ENCODE measurements at places on chromosomes 11 and 22.

- no peak for DNase-seq
These were observed 312.6 kb downstream of the C11orf87 start for GRCh38 chr11:109734566-109734965.

DNA sequence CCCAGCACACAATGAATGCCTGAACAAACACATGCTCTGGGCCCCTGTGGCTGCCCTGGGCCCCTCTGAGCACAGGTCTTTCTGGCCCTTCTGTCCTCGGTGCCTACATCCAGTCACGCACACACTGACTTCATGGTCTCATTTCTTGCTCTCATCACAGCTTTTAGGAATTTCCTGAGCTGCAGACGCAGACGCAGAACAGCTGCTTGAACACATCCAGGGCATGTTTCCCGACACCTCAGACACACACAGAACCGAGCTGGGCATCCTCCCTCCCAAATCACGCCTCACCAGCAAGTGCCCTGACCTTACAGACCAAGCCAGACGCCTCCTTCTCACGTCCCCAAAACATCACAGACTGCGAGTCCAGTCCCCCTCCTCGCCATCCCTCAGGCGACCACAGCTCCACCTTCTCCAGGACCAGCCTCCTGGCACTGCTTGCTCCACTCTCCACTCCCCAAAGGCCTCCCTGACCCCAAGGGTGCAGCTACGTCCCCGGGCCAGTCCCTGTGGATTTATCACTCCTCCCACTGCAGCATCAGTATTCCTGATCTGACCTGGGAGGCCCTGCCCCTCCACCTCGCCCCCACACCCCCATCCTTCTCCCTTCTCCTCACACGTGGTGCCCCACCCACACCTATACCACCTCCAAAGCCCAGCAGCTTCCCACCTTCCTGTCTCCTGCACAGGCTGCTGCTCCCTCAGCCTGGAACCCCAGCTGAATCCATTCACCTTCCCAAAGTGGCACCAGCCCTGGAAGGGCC, 12.9 kb downstream of the SIRT3 start:
- no peak for DNase-seq

DNA sequence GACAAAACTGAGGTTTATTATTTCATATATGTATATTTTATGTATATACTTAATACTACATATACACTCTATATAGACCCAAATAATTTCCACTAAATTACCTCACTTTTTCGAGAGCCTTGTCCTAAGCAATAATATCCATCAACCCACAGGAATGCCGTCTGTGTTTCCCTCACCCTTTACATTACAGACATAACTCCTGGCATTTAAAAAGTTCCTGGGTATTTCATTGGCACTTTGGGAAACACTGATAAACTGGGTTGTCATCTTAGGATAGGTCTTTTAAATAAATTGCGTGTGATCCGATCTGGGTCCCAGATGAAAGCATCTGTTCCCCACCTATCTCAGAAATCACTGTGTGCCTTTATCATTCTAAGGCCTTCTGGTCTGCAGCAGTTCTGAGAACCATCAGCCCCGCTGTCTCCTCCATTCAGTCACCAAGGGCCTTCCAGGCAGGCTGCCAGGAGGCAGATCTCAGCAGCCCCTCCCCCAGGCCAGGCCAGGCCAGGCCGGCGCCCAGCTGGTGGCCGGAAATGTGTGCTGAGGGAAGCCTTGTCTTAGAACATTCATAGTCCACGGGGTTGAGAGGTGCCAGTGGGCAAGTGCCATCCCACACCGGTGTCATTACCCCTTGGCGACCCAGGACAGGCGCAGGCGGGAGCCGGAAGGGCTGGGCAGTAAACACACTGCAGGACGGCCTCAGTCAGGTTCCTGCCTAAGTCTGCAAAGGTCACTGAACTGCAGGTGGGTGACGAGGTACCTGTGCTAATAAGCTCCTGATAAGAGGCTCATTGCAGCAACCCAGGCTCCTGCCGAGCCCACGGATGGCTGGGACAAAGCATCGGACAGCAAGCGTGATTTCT, 3.3 kb downstream of the FGF19 start:
- DNase-seq = no peak

GRCh38 chr11:109641549-109641948, 219.6 kb downstream of the C11orf87 start:
- no peak for DNase-seq

GRCh38 chr11:57276971-57277675, 40.1 kb upstream of the APLNR start:
- DNase-seq = no peak

GRCh38 chr11:65851083-65851579, 6.8 kb downstream of the CFL1 start:
- no peak for DNase-seq

GRCh38 chr11:107696140-107696539, 15.7 kb downstream of the SLN start:
- DNase-seq = no peak

- peak; percentile 50 for DNase-seq
These were observed at the start of gene MAJIN for GRCh38 chr11:64971421-64972233. MAJIN (minus strand) TSS chr11:64972108; CDS start chr11:64959405, 12,703 bp downstream.

GRCh38 chr11:78902771-78903507, 328.3 kb upstream of the NARS2 start:
- no peak for DNase-seq

DNA sequence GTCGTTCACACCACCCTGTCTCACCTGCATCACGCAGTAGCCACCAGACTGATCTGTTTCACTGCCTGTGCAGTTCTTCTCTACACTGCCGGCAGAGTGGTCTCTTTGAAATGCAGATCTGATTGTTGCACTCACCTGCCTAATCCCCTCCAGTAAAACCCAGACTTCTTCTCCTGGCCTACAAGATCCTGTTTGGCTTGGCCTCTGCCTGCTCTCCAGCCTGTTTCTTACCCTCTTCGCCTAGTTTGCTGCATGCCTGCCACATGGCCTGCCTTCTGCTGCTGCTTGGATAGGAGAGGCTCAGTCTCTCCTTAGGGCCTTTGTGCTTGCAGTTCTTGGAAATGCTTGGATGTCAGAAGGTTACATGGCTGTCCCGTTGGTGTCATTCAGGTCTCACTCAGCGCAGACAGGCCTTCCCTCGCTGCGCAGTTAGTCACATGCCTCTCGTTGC, 42.0 kb downstream of the PACS1 start:
- no peak for DNase-seq

GRCh38 chr11:86800960-86801272, 574 bp downstream of the PRSS23 start:
- no peak for DNase-seq

DNA sequence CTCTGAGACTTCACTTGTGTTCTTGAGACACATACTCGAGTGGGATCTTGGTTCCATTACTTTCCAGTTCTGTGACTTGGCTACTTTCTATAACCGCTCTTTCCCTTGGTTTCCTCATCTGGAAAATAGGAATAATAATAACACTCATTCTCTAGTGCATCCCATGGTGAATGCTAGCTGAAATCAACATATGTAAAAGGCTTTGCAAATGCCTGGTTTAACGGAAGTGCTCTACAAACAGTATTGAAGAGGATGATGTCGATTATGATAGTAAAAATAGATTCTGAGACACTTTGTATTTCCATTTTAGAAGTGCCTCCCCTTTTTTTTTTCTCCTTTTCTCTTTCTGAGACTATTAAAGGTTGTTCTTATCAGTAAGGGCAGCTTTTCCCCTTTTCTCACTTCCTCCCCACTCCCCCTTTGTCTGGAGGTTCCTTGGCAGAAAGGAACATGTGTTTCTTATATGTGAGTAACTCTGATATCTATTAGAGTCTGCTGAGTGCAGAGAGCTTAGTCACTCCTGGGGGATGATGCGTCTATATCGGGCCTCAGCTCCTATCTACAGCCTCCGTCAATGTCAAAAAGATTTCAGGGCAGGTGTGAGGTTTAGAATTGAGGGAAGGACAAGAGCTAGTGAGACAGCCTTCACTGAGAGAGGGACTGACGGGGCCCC, 489.3 kb downstream of the NTM start:
- DNase-seq = no peak

- no peak for DNase-seq
These were observed 180.9 kb upstream of the ZBED5 start for GRCh38 chr11:11038782-11039181.

DNA sequence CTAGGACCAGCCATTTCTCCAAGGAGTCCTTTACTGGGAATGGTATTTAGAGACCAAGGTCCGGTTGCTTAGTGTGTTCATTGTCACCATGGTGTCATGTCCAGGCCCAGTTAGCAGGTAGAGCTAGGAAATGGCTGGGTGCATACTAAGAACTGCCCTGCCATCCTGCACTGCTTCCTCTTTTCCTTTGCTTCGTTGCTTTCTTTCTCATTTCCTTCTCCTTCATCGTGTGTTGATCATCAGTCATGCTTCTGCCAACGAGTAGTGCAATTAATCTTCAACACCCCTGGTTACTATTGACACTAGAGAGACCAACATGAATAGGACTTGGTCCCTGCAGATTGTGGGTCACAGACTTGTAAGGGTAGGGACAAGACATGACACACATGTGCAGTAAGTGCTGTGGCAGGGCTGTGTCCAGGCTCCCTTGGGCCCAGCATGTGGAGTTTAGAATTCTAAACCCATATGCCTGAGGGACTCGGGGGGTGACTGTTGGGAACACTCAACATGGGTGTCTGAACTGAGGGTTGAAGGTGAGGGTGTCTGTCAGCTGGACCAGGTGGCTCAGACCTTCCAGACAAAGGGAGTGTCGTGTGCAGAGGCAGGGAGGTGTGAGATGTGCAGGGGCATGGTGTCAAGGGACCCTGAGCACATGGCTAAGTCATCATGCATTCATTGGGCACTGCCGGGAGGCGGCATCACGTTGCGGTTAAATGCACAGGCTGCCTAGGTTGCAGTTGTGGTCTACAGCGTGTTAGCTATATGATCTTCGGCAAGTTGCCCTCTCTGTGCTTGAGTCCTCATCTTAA, 42.6 kb downstream of the ST14 start:
- DNase-seq = no peak

DNA sequence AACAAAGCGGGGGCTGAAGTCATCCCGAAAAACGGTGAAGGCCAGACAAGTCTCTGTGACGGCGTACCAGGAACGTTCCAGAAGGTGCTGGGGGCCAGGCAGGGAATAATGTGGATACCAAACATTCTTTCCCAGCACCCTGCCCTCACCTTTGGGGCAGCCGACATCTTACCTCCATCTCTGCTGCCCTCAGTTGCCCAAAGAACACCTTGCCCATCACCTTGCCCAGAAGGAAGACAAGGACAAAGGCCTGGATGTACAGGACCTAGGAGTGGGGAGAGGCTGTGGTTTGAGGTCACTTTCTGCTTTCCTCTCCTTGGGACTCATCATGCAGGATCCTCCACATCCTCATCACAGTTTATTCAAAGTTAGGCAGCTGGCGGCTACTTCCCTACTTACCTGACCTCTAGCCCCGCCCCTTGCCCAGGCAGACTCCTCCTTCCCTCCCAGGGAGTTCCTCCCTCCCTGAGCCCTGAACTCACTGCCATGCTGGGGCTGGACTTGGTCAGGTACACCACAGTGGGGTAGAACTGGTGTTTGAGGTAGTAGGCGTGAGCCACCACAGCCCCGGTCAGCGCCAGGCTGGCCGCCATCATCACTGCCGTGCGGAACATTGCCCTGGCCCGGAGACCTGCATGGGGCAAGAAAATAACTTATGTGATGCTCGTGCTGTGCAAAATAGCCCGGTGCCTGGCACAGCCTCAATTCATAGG, 1.2 kb downstream of the SYVN1 start:
- no peak for DNase-seq

GRCh38 chr22:17792854-17793434, 18.7 kb upstream of the BID start:
- DNase-seq = no peak
